ENCODE measurements at places on chromosomes 1 and 21.

DNA sequence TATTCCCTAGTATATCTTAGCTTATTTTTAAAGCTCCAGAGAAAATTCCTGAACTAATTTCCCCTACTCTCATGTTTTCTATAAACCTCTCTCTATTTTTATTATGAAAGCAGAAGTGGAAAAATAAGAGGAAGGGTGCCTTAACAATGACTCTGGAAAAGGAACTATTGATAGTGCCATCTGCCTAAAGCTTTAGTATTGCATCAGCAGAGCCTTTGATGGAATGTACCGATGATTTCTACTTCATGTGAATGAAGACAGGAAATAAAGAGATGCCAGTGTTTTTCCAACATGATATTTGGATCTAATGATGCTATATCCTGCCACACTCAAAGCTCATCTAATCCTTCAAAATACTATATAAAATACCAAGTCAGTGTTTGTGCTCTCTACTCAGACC, 35.1 kb downstream of the TNFSF18 start:
- no peak for DNase-seq

GRCh38 chr1:65114322-65114721, 33.7 kb upstream of the AK4 start:
- peak; percentile 48 for DNase-seq

DNA sequence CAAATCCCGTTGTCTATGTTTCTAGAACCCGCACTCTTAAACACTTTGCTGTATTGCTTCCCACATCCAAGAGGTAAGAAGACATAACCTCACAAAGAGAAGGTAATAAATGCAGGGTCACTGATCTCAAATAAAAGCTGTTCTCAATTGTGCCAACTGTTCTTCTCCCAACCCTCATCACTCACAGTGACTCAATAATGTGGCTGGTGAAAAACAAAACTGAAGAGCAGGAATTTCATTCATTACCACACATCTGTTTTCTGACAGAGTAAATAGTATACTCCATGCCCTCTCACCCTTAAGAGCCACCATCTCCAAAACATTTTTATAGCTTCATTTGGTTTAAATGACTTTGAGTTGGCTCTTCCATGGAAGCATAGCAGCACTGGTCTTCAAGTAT, 6.2 kb upstream of the ERICH3 start:
- no peak for DNase-seq

- peak; percentile 64 for DNase-seq
These were observed 94.6 kb upstream of the AKT3 start for GRCh38 chr1:243944429-243945160.

DNA sequence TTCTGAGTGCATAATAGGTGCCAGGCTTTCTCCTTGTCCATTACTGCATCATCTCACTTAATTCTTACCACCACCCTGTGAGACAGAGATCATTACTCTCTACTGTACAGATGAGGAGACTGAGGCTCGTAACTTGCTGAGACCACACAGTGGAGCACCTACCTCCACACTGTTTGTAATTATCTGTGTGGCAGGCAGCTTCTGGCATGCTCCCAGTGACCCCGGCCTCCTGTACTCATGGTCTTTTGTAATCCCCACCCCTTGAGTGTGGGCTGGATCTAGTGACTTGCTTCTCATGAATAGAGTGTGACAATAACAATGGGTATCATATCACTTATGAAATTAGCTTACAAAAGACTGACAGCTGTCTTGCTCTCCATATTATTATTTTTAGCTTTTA, 407.3 kb downstream of the MATN1 start:
- no peak for DNase-seq

DNA sequence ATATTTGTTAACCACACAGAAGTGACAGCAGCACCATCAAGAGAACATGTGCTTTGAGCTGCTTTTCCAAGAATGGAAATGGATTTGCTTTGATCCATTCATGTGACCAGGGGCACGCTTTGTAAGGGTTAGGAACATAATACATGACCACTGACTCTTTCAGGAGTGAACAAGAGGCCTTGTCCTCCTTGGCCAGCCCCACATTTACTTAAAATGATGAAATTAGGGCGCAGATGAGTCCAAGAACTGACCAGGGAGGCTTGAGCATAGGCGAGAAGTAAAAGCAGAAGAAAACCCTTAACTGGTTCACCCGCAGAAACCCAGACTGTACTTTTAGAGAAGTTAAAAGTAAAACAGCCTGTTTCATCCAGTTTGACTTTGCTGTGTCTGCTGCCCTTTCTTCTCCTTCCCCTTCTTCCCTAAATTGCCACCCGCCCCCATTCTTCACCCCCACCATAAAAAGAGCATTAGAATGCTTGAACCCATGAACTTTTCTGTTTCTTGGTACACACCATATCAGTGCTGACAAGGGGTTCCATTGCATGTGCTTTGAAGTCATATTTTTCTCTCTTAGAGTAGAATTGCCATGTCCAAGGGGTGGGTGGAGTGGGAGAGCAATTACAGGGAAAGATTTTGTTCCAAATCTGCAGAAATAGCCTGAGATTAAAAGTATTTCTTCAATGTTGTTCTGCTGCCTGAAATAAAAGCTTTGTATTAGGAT, 2.6 kb upstream of the GLUL start:
- DNase-seq = peak; percentile 11

DNA sequence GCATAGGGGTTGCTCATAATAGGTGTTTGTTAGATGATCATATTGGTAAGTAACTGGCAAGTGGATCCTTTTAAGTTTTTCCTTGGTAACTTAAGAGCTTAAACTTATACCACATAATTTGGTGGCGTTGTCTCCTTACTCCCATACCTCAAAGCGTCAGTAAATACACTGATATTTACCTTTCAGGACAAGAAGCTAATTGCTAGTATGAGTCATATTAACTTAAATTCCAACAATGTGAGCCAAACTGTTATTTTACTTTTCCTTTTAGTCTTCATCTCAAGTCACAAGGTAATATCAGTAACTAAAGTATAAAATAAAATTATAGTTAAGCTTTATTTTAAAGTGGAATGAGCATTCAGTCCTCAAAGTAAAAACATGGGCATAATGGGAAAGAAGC, 9.0 kb upstream of the SH3GLB1 start:
- no peak for DNase-seq

DNA sequence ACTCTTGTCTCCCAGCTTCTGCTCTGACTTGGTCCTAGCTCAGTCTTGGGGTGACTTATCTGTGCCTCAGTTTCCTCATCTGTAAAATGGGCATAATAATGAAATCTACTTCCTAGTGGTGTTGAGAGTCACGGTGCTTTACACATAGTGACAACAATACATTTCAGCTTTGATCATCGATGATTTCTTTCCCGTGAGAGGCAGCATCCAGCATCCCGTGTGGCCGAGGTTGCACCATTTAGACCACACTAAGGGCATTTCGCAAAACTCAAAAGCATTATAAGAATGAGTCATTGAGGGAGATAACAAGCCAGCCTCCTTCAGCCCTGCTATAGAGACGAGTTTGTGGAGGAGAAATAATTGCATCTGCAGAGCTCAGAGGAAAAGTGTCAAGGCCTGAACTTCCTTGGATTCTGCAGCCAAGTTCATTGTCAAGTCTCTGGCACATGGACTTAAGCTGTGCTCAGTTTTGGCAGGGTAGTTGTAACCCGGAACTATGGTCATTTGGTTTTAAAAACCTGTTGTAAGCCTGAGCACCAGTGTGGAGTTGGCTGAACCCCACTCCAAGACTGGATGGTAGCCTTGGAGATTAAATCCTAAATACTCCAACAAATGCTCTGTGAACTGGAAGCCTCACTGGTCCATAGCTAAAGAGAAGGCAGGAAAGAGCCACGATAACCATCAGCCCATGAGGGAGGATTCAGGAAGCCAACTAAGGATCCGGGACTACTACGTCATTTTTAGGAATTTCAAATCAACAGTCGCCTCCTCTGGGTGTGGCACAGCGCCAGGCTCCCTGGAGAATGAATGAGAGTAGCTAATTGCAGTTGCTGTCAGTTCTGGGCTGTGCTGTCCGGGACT, 64.2 kb downstream of the TCP10L start:
- DNase-seq = peak; percentile 72

- DNase-seq = no peak
These were observed 29.4 kb upstream of the STUM start for GRCh38 chr1:226519135-226519534.

- DNase-seq = no peak
These were observed 68.3 kb downstream of the C4BPA start for GRCh38 chr1:207172321-207172720.

DNA sequence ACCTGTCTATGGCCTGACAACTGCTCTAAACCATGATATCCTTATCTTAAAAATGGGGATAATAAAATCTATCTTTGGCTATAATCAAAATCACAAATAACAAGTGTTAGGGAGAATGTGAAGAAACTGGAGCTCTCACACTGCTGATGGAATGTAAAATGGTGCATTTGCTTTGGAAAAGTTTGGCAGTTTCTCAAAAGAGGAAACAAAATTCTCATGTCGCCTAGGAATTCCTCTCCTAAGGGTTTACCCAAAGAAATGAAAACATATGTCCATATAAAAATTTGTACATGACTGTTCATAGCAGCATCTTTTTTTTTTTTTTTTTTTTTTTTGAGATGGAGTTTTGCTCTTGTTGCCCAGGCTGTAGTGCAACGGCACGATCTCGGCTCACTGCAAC, 64.3 kb downstream of the ZNF281 start:
- no peak for DNase-seq

DNA sequence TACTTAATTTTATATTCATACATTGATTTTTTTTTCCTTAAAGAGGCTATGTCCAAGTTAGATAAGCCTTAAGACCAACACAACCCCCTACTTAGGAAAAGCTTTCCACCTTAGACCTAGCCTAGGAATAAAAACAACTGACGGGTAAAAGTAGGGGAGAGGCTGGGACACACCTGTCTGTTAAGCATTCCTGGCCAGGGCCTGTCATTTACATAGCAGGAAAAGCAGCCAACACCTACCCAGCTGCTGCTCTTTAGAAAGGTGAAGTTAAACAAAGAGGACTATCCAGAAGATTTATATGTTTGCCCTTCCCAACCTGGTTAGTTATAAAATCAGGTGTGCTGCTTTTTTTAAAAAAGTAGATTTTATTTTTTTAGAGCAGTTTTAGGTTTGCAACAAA, 29.1 kb upstream of the SAMD13 start:
- no peak for DNase-seq

GRCh38 chr1:219965285-219966070, 37.1 kb upstream of the SLC30A10 start:
- DNase-seq = no peak

DNA sequence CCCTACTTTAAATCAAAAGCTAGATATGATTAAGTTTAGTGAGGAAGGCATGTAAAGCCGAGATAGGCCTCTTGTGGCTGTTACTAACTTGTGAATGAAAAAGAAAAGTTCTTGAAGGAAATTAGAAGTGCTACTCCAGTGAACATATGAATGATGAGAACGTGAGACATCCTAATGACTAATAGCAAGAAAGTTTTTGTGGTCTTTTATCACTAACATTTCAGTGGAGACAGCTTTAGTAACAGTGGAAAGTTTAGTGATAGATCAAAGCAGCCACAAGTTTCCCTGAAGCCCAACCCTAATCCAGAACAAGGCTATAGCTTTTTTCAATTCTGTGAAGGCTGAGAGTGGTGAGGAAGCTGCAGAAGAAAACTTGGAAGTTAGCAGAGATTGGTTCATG, 73.6 kb upstream of the LRRC8B start:
- DNase-seq = no peak

DNA sequence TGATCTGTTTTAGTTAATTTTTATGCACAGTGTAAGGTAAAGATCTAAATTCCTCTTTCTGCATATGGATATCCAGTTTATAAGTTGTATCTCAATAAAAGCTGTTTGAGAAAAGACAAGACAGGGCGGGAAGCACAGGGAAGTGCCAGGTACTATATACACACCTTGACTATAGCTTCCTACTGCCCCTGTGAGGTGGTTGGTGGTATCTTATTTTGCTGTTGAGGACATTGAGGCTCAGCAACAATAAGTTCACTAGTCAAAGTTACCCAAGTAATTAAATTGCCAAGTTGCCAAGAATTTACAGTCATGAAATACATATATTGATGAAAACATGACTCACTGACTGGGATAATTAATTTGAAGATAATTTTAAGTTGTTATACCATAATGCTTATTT, 109.1 kb downstream of the CD247 start:
- DNase-seq = no peak

DNA sequence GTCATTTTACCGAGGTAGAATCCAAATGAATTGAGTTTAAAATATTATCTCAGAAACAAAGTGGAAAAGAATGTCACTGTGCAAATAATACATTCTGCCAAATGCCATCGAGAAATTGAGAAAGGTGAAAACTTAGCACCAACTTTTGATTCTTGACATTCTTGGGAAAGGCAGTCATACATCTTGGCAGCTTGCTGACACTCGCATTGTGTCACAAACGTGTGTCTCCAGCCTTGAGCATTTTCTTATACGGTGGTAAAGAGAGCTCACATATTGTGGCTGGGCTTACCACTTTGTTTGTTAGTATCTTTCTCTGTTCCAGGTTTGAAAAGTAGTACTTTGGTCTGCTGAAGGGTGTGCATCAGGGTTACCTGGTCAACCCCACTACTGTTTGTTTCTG, 1456.1 kb downstream of the BRINP3 start:
- no peak for DNase-seq

DNA sequence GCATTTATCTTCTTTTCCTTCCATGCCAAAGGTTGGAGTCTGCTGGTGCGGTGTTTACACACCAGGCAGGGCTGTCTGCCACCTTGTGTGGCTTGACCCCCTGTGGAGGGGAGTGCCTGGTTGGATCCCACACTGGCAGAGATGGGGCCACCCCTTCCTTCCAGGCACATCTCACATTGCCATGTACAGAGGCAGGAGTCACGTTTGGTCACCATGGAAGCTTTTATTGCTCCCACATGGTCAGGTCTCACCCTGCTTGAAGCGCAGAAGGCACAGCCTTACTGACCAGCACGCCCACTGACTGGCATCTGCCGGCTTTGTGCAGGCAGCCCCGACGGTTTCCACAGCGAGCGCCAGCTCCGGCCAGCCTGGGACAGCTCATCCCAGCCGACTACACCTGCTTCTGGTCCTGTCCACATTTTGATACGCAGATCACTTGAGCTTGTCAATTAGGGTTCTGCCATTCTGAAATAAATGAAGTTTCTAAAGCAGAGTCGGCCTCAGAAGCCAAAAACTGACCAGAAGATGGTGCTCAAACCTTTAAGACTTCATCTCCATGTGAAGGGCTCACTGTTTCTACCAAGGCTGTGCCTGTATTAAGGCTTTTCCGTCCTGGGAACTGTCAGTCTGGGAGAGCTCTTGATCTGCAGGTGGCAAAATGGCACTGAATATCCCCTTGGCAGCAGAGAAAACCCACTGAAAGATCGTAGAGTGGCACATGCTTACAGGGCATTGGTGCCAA, 35.6 kb upstream of the EPHA8 start:
- peak; percentile 86 for DNase-seq

GRCh38 chr1:223771814-223772770, 59.8 kb downstream of the CAPN2 start:
- DNase-seq = no peak

All from brain (organoid and tissue), 16 donors.